ENCODE measurements at places on chromosomes 1 and 21.

DNA sequence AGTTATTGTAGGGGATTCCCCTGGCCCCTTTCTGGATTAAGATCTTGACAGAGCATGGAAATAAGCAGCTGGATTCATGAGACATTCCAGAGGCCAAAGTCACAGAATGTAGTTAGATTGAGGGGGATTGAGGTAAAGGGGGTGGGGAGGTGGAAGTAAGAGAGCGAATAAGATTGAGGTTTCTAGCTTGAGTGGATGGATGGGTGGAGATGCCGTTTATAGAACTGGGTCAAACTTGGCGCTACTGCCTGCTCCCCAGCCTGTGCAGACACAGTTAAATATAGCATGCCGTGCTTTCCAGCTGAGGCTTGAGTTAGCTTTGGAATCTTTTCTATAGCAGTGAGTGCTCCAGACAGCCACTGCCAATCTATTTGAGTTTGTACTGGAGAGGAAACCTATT, 85.7 kb downstream of the DYRK1A start:
- no peak for DNase-seq

- DNase-seq, result peak; percentile 13
These were observed 944 bp upstream of the AGO3 start for GRCh38 chr1:35929730-35930592.

DNA sequence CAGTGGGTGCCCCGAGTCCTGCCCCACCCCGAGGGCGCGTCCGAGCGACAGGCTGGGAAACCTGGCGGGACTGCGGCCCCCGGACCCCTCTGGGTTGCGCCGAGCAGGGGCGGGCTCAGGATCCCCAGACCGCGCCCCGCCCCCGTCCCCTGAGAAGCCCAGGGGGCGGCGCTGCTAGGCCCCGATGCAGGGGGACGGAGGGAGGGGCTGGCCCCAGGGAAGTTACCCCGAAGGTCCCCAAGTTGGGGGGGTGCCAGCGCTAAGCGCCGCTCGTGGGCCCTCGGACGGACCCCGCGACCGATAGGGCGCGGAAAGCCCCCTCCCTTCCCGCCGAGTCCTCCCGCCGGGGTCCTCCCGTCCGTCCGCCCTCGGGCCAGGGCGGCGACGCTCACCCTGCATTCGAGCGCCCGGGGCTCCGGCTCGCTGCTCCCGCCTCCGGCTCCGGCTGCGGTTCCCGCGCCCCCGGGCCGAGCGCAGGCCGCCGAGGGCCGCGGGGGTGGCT, 414 bp downstream of the GPR153 start:
- DNase-seq, result no peak

DNA sequence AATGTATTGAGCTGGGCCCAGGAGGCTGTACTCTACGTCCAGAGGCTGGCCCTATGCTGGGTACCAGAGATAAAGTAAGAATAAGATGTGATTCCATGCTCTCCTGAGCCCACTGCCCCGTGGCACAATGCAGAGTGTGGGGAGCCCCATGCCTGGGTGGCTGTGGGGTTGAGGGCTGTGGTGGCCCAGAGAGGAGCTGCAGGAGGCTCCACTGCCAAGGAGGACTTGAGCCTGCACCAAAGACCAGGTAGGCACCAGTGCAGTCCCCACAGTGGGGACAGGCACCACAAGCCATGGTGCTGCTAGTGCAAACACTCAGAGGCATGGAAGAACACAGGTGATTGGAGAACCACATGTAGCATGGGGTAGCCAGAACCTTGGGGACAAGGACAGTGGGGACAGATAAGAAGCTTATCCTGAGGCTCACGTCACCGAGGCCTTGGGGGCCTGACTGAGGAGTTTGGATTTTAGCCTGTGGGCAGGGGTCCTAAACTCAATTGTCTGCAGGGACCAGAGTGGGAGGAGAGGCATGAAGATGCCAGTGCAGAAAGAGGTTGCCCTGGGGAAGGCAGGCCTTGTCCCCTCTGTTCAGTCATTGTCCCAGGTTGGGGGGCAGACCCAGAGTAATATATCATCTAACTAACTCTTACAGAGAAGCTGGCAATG, 21.9 kb upstream of the EPS8L3 start:
- DNase-seq, result no peak

GRCh38 chr1:23741609-23742008, 1.7 kb upstream of the ELOA start:
- DNase-seq, result no peak

GRCh38 chr1:169768161-169768560, 26.5 kb downstream of the METTL18 start:
- no peak for DNase-seq

GRCh38 chr21:43015906-43016540, 41.7 kb downstream of the PKNOX1 start:
- no peak for DNase-seq

GRCh38 chr1:198696211-198696610, 57.4 kb downstream of the PTPRC start:
- DNase-seq, result no peak

- DNase-seq, result no peak
These were observed 26.8 kb upstream of the METTL18 start for GRCh38 chr1:169821500-169821899.

GRCh38 chr21:29377266-29377665, 78.5 kb downstream of the BACH1 start:
- no peak for DNase-seq

GRCh38 chr1:41590331-41590730, 105.8 kb upstream of the EDN2 start:
- DNase-seq, result no peak

- no peak for DNase-seq
These were observed 69.0 kb upstream of the MARK1 start for GRCh38 chr1:220458936-220459335.

DNA sequence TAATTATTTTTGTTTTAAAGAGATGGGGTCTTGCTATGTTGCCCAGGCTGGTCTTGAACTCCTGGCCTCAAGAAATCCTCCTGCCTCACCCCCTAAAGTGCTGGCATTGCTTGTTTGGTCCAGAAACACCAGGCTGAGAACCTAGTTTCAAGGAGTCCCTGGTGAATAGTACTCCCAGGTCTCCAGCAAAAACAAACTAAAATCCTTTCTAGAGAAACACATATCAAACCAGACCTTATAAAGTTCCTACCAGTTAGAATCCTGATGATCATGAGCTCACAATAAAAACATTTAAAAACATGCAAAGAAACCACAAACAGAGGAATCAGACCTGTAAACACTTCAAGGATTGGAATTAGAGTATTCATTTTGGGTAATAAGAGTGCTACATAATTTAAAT, 34.4 kb upstream of the PADI1 start:
- DNase-seq, result no peak

- no peak for DNase-seq
These were observed 23.1 kb downstream of the EIF2D start for GRCh38 chr1:206589206-206589605.

DNA sequence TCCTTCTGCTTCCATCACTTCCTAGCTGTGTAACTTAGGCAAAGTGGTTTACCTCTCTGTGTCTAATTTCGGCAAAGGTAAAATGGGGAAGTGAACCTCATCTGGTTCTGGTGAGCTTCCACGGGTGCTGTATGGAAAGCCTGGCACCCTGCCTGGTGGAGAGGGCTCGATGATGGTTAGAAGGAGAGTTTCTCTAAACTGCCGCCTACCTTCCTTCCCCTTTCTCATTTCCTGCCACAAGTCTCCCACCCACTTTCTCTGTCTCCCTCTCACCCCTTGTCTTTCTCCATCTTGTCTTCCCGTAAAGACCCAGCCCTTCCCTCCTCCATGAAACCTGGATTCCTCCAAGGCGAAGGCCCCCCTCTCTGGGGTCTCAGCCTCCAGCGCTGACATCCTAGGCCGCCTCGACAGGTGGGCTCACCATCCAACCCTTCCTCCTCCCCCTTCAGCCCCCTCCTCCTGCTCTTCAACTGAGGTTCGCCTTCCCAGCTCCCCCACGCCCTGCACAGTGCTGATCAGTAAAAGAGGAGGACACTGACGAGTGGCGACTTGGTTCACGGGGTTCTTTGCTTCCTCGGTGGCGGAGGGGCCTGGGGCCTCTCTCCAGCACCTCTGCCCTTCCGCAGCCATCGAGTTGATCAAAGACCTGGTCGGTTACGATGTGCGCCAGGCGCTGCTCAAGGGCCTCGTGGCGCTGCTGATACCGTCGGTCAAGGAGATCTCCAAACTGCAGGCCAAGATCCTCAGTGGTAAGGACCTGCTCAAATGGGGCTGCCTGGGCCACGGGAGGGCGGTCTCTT, 7.3 kb downstream of the RNU5D-1 start:
- no peak for DNase-seq

DNA sequence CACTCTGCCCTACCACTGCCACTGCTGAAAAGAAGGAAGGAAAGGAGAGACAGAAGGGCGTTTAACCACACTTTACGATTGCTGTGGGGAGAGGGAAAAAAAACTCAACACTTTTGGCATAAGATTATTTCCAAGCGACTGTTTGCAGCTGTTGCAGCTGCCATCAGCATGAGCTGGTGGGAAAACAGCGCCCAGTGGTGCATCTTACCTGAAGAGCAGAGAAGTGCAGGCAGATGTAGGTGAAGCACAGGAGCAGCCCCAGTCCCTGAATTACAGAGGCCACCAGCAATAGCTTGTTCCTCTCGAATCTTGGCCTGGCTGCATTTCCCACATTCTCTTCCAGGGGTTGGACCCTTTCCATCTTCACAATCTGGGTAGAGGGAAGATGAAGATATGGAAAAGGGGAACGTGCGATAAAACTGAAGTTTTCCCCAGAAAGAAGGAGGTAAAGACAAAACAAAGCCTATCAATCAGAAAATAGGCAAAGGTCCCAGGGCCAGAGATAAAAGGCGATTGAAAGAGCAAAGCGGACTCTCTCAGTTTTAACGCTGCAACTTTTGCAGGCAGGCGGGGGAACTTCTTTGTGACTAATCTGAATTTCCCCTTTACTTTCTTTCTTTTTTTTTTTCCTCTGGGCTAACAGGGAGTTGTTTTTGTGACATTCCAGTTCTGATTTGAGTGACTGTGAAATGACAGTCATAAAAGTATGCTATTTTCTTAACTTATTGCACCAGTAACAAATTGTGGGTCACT, at the start of gene TNFSF4:
Gene TNFSF4 (minus strand): TSS at position 516 of the 753 bp plus-strand sequence. CDS start 155 bp downstream, at position 361.
- no peak for DNase-seq

GRCh38 chr1:1510912-1511532, 940 bp upstream of the ATAD3A start:
- no peak for DNase-seq
